Activated CD4-positive, alpha-beta memory T cell treated with anti-CD3 and anti-CD28 coated beads for 36 hours (primary cell): ENCODE measurements at places on chromosomes 16 and 17.

GRCh38 chr16:2039274-2040031, 8.2 kb downstream of the NTHL1 start:
- no peaks in the 10 kb centered on the region for H3K36me3 ChIP-seq
- no peak for DNase-seq
- no peaks in the 10 kb centered on the region for H3K4me1 ChIP-seq
- no peak overlapping the region for H3K4me3 ChIP-seq
- no peaks in the 10 kb centered on the region for H3K27me3 ChIP-seq

DNA sequence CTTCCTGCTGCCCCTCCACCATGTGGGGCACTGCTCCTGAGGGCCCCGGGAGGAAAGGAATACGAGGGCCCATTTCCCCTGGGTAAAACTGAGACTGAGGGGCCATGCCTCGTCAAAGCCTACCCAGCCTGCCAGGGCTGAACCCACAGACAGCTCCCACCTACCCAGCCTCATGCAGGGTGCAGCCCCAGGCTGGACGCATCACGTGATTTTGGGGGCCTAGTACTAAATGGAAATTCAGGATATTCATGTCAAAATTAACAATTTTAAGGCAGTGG, 3.4 kb upstream of the OSGIN1 start:
- no peak for DNase-seq
- peaks cover 10% of the 10 kb centered on the region for H3K27me3 ChIP-seq
- H3K27ac ChIP-seq: no peak overlapping the region
- no peaks in the 10 kb centered on the region for H3K36me3 ChIP-seq
- peaks cover 9% of the 10 kb centered on the region for H3K4me1 ChIP-seq
- H3K4me3 ChIP-seq: no peak overlapping the region

- H3K4me3 ChIP-seq: no peak overlapping the region
- H3K27ac ChIP-seq: no peak overlapping the region
- peaks cover 4% of the 10 kb centered on the region for H3K36me3 ChIP-seq
- H3K27me3 ChIP-seq: peaks cover 53% of the 10 kb centered on the region
Observed at GRCh38 chr16:51155820-51156806, 5.0 kb upstream of the SALL1 start.

GRCh38 chr16:89697161-89697615, 4.3 kb downstream of the SPATA2L start:
- no peak for DNase-seq
- H3K27ac ChIP-seq: no peak overlapping the region
- H3K4me1 ChIP-seq: peaks cover 17% of the 10 kb centered on the region
- no peak overlapping the region for H3K4me3 ChIP-seq

- no peaks in the 10 kb centered on the region for H3K36me3 ChIP-seq
- H3K27me3 ChIP-seq: no peaks in the 10 kb centered on the region
- H3K4me3 ChIP-seq: no peak overlapping the region
- no peaks in the 10 kb centered on the region for H3K4me1 ChIP-seq
- no peak for DNase-seq
Observed at GRCh38 chr17:17531156-17531555, 35.0 kb upstream of the RASD1 start.
